SW 1271 (cell line): ENCODE measurements at places on chromosomes 5 and 9.

DNA sequence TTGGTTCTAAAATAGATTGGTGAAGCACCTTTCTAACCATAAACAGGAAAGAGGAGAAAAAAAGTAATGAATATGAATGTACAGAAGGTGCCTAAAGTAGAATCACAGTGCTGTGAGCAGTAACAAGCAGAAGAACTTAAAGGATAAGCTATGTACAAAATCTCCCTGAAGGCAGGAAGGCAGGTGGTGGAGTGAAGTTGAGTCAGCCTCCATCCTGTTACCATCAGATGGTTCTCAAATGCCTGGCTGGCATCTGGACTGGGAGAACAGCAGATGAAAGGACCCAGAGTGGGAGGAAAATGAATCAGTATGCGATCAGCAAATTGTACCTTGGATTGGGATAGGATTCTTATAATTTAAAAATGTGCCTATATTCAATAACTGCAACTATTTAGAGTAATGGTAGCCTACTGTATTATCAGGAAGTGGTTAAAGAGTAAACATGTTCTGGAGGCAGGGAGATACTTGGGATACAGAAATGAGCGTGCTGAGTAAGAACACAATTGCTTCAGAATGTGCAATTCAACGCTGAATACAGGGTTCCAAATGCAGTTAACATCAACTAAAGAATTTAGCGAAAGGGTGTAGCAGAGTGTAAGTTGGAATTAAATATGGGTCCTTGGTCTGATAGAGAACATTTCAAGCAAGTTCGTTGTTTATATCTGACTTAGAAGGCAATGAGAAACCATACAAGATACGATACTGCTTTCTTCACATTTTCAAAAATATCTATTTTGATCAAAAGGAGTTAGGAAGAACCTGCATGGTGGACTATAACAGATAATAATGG lies 21.1 kb upstream of the FER start:
- no peak for DNase-seq

DNA sequence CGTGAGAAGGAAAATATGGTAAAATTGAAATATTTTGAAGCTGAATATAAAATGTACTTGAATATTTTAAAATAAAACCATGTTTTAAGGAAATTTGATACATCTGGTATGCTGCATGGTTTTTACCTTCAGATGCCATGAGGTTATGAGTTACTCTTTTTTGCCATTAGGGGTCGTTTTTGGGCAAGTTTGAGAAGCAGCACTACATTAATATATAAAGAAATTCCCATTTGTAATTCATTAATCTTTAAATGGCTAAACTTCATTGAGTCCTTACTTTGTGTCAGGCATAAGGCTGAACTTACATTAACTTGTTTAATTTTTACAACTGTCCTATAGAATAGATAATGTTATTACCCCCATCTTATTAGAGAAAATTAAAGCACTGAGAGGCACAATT lies 152.3 kb downstream of the KDM4C start:
- no peak for DNase-seq

GRCh38 chr5:115360046-115360685 lies 63.7 kb upstream of the CCDC112 start:
- DNase-seq: no peak

DNA sequence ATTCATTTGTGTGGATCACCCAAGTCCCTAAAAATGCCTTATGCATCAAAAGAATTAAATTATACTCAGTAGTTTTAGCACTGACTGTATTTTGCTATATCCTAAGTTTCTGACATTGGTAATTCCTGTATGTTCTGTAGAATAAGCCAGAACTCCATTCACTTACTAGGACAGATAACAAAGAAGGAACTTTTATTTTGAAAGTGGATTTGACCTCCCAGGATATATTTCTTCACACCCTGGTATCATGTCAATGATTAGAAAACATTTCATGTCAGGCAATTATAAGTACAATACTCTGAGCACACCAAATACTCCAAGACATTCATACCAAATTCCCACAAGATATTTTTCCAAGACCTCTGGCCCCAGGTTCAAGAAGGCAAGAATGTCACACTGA lies 28.7 kb upstream of the MYOT start:
- no peak for DNase-seq

DNA sequence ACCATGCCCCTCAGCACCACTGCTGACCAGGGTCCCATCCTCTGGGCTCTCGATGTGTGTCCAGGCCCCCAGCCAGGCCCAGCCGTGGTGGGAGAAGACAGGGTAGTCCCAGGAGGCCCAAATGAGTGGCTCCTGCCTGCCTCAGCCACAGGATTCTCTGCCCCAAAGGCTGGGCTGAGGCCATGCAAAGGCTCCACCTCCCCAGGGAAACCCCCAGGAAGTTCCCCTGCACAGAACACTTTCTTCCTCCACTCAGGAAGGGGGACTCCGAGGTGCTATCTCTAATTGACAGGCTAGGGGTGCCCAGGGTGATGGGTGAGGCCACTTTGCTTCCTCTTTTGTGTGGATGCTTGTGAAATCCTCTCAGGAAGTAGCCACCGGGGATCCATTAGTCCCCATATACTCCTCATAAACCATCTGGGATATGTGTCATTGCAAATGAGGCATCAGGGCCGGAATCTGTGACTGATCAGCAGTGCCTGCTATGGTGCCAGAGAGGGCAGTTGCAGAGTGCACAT lies 23.1 kb upstream of the TDRD7 start:
- no peak for DNase-seq

- DNase-seq: no peak
Observed at GRCh38 chr5:160772854-160773253, 79.2 kb downstream of the ATP10B start.

DNA sequence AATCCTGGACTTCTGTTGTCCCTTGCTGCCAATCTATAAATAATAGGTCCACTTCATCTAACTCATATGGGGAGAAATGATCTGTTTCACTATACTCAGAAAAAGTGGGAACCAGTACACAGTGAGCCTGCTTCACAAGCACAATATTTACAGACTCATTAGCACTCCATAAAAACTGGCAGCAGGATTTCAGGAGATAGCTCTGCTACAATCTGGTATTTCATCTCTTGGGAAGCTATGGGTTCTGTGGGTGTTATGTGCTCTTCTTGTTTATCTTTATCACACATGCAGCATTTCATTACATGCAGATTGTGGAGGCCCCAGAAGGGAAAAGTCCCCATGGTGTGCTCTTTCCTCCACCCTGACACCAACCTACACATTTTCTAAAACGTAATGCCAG lies 33.2 kb downstream of the UGT3A2 start:
- DNase-seq: no peak

GRCh38 chr5:93654676-93655075 lies 71.7 kb downstream of the NR2F1 start:
- DNase-seq: no peak

GRCh38 chr5:156641686-156642085 lies 208.4 kb upstream of the PPP1R2B start:
- DNase-seq: no peak

DNA sequence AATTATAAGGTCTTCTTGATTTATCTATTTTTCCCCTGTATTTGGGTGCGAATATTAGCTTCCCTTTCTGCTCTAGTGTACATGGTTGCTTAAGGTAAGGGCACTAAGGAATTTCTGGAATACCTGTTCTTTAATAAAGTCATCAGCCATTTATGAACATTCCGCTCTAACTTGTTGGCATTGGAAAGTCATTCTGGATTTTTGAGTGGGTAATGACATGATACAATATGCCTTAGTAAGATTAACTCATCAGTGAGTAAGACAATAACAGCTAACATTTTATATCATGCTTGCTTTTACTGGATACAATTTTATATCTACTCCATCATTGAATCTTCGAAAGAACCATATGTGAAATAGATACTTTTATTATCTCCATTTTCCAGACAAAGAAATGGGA lies 196.1 kb downstream of the ARRDC3 start:
- no peak for DNase-seq

- no peak for DNase-seq
Observed at GRCh38 chr5:180869587-180869986, 8.5 kb upstream of the ZFP62 start.

GRCh38 chr5:8034852-8035251 lies 165.9 kb downstream of the MTRR start:
- no peak for DNase-seq

- no peak for DNase-seq
Observed at GRCh38 chr9:104301755-104302154, 202.3 kb upstream of the OR13F1 start.

DNA sequence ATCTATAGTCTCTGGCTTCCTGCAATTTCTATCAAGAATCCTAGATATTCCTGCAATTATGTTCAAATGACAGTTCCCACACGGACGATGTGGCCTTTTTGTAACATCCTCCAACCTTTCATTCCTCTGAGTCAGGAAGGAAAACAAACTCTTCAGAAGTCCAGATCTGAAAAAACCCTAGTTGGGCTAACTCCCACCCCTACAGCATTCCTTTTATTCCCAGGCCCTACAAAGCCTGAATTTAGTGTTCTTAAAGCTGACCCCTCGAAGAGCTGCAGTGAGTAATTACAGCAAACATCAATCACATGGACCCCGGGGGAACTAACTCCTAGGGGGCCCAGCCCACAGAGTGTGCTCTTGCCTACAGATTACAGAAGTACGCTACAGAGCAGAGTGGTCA lies 99.7 kb downstream of the SERINC5 start:
- DNase-seq: no peak

GRCh38 chr9:130937146-130938076 lies 1.6 kb downstream of the FIBCD1 start:
- DNase-seq: no peak

- DNase-seq: no peak
Observed at GRCh38 chr9:109269839-109270238, 51.0 kb downstream of the EPB41L4B start.

DNA sequence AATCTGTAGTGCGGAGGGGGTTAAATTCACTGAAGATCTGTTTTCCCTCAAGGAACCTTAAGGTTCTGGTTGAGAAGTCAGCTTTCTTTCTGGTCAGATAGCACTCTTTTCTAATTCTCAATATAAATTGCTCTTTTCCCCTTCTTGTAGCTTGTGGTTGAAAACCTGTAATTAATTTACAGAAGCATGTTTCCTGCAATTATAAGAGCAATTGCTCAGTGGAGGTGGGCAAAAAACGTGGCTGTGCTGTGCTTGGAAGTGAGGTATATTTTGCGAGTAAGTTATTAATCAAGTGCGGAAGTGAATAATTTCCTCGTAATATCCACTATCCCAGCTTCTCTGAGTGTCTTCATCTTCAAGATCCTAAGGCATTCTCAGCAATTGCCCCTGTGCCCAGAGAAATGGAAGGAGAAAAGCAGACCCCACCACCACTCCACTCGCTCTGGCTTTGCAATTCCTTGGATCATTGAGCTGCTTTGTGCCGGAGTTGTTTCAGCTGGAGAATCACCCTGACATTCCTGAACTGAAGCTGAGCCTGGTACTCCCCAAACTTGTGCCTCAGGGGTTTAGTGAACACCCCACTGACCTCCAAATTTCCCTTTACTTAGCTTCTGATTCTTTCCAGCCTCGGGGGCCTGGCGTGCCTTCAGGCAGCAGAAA lies 140.6 kb downstream of the LRRC70 start:
- no peak for DNase-seq

DNA sequence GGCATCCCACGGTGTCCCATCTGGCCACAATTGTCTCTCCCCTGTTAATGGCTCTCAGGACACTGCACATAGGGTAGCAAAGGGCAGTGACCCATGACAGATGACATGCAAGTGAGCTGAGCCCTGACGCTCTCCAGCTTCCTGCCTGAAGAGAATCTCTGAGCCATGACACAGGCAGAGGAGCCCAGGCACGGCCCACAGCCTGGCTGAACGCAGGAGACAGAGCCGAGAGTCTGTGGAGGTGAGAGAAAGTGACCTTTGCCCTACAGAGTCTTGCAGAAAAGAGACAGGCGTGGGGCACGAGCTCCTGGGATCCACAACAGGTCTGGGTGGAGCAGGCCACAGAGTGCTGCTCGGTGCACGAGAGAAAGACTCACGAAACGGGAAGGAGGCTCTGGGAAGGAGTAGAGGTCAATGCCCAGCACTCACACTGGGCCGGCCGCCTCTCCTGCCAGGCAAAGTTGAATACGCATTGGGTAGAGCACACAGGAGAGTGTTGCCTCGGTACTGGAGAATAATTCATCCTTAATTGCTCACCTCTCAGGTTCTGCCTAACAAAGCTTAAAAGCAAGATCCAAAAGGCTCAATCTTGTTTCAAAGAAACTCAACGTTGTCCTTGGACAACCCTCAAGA lies 90.3 kb downstream of the MRPL36 start:
- no peak for DNase-seq

GRCh38 chr5:73451224-73452130 lies 2.9 kb upstream of the FOXD1 start:
- peak; percentile 32 for DNase-seq

DNA sequence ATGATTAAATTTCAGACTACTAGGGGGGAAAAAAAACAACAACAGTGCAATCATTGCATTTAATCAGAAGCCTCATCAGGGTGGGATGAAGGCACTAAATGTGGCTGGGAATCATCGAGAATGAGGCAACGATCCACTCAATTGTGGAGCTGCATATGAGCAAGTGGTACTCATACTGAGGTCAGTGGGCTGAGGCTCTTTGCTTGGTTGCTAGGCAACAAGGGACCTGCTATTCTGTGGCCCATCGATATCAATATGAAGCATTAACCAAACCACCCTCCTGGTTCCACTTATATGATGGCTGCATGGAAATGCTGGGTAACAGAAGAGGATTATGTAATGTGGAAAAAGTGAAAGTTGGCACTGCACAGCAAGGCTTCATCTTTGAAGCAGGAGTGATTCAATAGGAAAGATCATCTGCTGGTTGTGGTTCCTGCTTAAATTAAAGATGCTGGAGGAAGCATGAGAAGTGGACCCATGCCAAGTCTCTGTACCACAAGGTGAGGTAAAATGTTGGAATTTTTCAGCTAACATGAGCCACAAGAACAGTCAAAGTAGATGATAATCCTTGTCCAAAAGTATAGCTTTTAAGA lies 159.8 kb upstream of the HMHB1 start:
- DNase-seq: no peak

DNA sequence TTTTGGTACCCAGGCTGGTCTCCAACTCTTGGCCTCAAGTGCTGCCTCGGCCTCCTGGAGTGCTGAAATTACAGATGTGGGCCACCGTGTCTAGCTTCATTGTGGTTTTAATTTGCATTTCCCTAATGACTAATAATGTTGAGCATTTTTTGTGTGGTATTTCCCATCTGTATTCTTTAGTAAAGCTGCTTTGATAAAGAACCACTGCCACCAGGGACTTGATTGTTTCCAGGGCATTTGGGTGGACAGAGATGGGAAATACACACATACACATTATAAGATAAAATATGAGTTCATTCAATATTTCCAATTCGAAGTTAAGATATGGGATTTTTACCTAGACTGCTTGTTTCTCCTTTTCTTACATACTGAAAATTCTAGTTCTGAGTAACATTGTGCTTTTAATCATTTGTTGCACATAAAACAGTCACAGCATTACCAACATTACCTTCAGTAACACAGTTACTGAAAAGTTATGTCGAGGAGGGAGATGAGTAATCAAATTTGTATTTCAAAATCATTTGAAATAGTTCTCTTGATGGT lies 28.9 kb downstream of the HABP4 start:
- DNase-seq: no peak

DNA sequence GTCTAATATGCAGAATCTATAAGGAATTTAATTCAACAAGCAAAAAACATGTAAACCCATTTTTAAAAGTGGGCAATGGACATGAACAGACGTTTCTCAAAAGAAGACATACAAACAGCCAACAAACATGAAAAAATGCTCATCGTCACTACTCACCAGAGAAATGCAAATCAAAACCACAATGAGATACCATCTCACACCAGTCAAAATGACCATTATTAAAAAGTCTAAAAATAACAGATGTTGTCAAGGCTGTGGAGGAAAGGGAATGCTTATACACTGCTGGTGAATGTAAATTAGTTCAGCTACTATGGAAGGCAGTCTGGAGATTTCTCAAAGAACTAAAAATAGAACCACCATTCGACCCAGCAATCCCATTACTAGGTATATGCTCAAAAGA lies 3.1 kb upstream of the KLHL3 start:
- DNase-seq: no peak
